ENCODE measurements at places on chromosomes 12 and 14. TPM values are rescaled to one million over a fixed set of nuclear protein-coding genes. Genes with fewer than 3 reads are reported as not detected.

The LIN52 gene
- polyA plus RNA-seq = 15.1 TPM

The GPR135 gene
- polyA plus RNA-seq = 5.9 TPM

The PPP1R36 gene
- polyA plus RNA-seq = 1.6 TPM

The C14orf39 gene
- not detected for polyA plus RNA-seq

The FAM186B gene
- polyA plus RNA-seq = 3.9 TPM

The CFAP54 gene
- polyA plus RNA-seq = 4.7 TPM

The HHIPL1 gene
- polyA plus RNA-seq = 1.8 TPM

The TAS2R10 gene
- 1.6 TPM for polyA plus RNA-seq

The ZBTB39 gene
- polyA plus RNA-seq = 12.8 TPM

The LRP1-AS gene
- polyA plus RNA-seq = not detected

The DDX11 gene
- polyA plus RNA-seq = 86.3 TPM

The BCL11B gene
- 3.0 TPM for polyA plus RNA-seq

The TMTC1 gene
- 20.4 TPM for polyA plus RNA-seq

The ESRRB gene
- polyA plus RNA-seq = 7.8 TPM

The GPRC5D gene
- 0.64 TPM for polyA plus RNA-seq

The TRHDE gene
- polyA plus RNA-seq = 25.8 TPM

The SLCO1B1 gene
- not detected for polyA plus RNA-seq

The VPS37B gene
- 30.0 TPM for polyA plus RNA-seq

The SLC35E3 gene
- polyA plus RNA-seq = 24.0 TPM

The ARMH4 gene
- polyA plus RNA-seq = 74.2 TPM

The PABPN1 gene
- polyA plus RNA-seq = 322 TPM

The PLEKHD1 gene
- polyA plus RNA-seq = 3.8 TPM

The AHSA1 gene
- polyA plus RNA-seq = 209 TPM

The LBHD2 gene
- polyA plus RNA-seq = not detected

The FAM90A1 gene
- polyA plus RNA-seq = 3.1 TPM

The KRT5 gene
- 1.1 TPM for polyA plus RNA-seq

The ADCY4 gene
- polyA plus RNA-seq = 22.6 TPM

The UNC79 gene
- polyA plus RNA-seq = 1.5 TPM

The FAR2 gene
- polyA plus RNA-seq = 37.0 TPM

The AKAP6 gene
- polyA plus RNA-seq = 2.5 TPM

The IL31 gene
- polyA plus RNA-seq = not detected

The TMEM121 gene
- polyA plus RNA-seq = 5.4 TPM

The GLI1 gene
- 20.5 TPM for polyA plus RNA-seq

The BRMS1L gene
- polyA plus RNA-seq = 18.7 TPM

The NFATC4 gene
- polyA plus RNA-seq = 72.6 TPM

The SPIC gene
- not detected for polyA plus RNA-seq

The SERPINA4 gene
- 1.3 TPM for polyA plus RNA-seq

The RPGRIP1 gene
- 0.47 TPM for polyA plus RNA-seq

The SLC39A5 gene
- polyA plus RNA-seq = 73.2 TPM

The TSHR gene
- polyA plus RNA-seq = 1.3 TPM

The ZNF385A gene
- 14.6 TPM for polyA plus RNA-seq

The RPL10L gene
- not detected for polyA plus RNA-seq

The CDCA4 gene
- polyA plus RNA-seq = 24.8 TPM

The CIROP gene
- polyA plus RNA-seq = 0.18 TPM

The GAS2L3 gene
- polyA plus RNA-seq = 24.4 TPM

The DDX24 gene
- polyA plus RNA-seq = 172 TPM

The EPYC gene
- polyA plus RNA-seq = not detected

The KRT85 gene
- polyA plus RNA-seq = not detected

The KLRC2 gene
- 0.31 TPM for polyA plus RNA-seq

The RAB21 gene
- 51.5 TPM for polyA plus RNA-seq

The TRPV4 gene
- polyA plus RNA-seq = 14.7 TPM
